ENCODE measurements at places on chromosomes 12 and 14.

DNA sequence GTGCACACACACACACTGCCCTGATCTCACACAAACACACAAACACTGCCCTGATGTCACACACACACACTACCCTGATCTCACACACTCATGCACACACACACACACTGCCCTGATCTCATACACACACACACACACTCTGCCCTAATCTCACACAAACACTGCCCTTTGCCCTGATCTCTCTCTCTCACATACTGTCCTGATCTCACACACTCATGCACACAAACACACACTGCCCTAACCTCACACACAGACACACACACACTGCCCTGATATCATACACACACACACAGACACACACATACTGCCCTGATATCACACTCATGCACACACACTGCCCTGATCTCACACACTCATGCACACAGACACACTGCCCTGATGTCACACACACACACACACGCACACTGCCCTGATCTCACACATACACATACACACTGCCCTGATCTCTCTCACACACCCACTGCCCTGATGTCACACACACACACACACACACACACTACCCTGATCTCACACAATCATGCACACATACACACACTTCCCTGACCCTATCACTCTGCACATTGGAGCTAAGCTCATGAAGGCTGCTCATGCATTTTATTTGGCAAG lies 97.6 kb upstream of the DIO3 start:
- no peak for DNase-seq

DNA sequence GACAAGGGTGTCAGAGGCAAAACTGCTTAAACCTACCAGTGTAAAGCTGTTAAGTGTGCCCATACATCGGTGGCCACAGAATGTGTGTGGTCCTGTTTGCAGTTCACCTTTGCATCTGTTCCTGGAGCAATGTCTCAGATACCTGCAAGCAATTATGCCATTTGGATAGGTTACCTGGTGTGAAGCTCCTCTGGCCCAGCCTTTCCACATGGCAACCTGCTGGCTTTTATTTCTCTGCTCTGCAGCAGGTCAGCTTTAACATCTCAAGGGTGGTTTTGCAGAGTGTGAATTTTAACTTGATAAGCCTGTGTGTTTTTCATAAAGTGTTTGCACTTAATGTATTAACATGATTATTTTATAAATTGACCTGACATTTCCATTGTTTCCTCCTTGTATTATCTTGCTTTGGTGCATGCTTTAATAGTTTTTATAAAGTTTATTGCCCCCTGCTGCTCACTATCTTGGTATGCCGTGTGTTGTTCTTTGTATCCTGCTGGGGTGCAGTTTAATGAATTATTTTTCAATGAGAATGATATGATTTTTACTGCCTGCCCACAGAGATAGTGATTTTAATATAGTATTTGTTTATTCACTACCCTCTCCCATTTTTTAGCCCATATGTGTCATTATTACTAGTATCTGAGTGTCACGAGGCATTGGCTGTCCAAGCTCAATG lies 403.8 kb downstream of the NPAS3 start:
- DNase-seq = no peak

DNA sequence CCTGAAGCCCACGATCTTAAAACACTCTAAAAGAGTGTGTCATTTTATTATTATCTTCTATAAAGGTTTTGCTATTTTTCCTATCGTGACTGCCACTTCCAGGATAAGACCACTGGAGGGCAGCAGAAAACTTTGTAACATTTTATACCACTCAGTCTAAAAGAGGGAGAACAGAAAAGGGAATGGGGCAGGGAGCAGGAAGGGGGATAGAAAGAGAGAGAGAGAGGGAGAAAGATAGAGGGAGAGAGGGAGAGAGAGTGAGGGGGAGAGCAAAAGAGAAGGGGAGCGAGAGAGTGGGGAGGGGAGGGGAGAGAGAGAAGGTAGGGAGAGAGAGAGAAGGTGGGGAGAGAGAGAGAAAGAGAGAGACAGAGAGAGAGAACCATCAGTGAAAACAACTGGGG lies 2.0 kb upstream of the ART4 start:
- no peak for DNase-seq

DNA sequence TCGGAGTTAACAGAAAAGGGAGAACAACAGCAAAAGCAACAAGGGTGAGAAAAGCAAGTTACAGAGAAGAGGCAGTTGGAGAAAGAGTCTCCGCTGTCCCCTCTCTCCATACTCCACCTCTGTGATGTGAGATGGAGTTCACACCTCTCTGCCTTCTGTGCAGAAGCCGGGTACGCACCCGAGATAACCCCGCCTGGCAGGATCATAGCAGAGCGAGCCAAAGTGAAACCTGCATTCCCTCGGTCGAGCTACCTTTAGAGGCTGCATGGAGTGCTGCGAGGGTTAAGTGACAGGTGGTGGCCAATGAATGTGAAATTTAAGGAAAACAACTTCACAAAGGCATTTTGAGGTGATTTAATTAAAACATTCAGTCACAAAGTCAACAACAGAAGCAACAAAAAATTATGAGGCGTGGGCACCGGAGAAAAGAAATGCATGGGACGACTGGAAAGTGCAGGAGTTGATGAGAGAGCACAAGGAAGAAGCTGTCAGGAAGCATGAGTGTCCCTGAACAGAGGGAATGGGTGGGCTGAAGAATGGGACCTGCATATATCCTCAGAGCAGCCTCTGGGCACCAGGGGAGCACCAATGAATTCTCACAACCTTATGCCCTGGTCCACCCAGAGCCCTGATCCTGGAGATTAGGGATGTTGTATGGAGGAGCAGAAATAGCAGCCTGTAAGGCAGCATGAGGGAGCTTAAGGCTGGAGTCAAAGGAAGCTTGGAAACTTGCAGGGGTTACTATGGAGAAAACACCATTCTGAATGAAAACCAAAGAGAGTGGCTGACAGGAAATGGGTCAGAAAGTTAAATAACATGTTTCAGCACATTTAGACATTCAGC lies 208.3 kb downstream of the EMP1 start:
- DNase-seq = no peak

DNA sequence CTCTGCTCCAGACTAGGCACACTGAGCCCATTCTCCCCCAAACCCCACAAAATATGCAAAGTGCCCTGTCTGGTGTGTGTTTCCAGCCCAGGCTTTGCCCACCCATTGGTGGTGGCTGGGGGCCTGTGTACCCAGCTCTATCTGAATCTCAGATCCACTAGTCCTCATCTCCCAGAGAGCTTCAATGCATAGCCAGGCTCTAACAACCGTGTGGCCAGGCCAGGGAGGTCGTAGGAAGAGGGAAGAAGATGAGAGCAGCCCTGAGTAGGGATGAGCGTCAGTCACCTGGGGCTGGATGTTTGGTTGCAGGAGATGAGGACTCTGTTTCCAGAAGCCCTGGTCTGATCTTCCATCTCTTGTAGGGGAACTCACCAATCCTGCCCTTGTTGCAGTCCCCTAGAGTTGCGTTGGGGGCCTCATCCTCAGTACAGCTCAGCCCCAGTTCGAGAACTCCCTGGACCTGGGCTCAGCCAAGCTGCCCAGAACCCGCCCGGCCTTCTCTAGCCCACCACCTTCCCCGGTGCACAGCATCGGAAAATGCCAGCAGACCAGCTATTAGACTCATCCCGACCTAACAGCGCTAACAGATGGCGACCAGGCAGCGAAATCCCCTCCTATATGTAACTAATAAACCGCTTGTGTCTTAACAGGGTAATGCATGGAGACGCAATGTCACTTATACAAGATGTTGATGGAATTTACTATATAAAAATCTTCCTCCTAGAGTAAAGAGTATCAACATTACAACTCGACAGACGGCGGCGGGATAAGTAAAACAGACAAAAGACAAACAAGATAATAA lies 3.2 kb upstream of the LHX5 start:
- DNase-seq = no peak

- no peak for DNase-seq
Observed at GRCh38 chr12:15608941-15609340, 180.2 kb downstream of the EPS8 start.

DNA sequence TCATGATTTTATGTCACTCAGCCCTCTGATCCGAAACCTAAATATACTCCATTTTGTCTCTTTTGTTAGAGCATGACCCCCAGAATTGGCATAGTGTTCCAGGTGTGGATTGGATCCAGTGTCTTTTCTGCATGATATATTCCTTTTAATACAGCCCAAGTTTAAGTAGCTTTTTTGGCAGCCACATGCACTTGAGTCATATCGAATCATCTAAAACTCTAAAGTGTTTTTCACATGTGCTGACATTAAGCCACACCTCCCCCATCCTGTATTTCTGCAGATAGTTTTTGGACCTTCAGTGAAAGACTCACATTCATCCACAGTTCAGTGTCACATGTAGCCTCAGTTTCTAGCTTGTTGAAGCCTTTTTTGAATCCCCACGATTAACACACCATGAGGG lies 30.6 kb downstream of the BORCS5 start:
- DNase-seq = no peak

DNA sequence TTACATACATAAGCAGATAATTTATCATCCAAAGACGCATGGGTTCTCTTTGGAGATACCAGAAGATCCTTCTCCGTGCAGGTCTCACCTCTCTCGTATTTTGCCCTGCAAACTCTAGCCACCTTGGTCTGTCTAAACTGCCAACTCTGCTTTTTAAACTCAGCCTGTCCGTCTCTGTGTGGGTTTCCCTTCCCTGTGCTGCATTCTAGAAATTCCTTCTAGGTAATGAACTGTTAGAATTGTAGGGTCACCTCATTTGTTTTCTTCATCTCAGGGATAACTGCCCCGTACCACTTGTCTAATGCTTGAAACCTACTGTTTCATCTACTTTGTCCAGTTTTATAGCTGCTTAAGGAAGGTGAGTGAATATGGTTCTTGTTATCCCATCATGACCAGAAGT lies 45.4 kb upstream of the CCDC196 start:
- no peak for DNase-seq

DNA sequence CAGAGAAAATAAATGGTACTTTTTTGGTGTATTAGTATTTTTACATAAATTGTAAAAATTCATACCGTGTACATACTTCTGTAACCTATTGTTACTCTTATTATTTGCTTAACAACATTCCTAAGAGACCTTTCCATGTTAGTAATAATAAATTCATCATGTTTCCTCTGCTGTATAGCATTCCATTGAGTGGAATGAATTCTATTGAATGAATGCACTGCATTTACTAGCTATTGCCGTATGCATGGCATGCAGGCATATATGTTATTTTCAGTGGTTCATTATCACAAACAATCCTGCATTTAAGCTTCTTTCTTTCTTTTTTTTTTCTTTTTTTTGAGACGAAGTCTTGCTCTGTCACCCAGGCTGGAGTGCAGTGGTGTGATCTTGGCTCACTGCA lies 137.6 kb upstream of the TBX3 start:
- no peak for DNase-seq

DNA sequence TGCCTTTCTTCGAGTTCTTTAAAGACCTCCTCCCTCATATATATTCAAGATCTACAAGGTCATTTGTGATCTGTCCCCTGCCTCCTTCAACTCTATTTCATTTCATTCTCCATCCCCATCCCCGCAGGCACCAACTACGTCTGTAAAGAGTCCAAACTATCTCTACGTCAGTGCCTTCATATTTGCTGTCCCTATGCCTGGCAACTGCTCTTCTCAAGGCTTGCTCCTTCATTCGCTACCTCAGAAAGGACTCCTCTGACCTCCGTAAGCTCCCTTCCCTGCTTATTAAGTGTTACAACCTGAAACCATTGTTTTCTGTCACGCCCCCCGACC lies 650 bp downstream of the LLPH start:
- DNase-seq = no peak

DNA sequence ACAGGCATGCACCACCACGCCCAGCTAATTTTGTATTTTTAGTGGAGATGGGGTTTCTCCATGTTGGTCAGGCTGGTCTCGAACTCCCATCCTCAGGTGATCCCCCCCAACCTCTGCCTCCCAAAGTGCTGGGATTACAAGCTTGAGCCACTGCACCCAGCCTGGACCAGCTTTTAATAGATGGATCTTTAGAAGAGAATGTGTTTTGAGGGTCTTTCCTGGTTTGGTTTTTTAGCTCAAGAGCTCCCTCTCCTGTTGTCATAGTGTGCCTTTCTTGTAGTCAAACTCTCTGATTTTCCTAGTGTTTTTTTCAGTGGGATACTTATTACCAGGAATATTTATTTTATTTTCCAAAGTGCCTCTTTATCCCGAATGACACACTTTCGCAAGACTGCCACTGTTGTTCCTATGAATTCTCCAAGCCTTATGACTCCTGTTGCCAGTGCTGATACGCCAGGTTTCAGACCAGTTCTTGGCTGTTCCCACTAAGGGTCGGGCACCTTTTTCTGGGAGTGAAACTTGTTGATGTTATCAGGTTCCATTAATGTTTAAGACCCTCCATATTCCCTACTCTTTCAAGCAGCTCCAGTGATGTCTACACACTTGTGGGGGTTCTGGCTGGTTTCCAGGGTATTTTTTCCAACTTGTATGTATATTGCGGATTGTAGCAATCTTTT lies 31.5 kb upstream of the LIMA1 start:
- no peak for DNase-seq

DNA sequence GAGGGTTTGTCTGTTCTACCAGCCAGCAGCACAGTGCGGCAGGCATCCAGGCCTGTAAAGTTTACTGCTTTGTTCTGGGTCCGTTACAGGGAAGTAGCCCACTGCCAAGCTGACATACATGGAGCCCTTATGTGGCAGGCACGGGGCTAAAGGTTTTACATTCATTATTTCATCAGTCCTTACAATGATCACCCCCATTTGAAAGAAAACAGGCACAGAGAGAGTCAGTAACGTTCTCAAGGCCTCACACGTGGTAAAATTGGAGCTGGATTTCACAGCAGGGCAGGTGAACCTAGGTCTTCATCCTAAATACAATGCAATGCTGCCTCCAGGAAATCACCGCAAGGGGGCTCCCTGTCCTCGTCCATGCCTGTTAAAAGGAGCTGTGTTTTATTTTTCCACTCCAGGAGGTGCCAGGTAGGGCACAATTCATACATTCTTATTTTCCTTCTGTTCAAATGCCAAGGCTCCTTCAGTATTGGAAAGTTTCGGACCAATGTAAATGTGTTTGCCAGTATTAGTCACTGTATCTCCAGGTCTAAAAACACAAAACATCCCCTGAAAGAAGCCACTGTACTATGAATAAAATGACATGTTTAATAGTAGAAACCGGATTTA lies 172.2 kb upstream of the GZMB start:
- no peak for DNase-seq

DNA sequence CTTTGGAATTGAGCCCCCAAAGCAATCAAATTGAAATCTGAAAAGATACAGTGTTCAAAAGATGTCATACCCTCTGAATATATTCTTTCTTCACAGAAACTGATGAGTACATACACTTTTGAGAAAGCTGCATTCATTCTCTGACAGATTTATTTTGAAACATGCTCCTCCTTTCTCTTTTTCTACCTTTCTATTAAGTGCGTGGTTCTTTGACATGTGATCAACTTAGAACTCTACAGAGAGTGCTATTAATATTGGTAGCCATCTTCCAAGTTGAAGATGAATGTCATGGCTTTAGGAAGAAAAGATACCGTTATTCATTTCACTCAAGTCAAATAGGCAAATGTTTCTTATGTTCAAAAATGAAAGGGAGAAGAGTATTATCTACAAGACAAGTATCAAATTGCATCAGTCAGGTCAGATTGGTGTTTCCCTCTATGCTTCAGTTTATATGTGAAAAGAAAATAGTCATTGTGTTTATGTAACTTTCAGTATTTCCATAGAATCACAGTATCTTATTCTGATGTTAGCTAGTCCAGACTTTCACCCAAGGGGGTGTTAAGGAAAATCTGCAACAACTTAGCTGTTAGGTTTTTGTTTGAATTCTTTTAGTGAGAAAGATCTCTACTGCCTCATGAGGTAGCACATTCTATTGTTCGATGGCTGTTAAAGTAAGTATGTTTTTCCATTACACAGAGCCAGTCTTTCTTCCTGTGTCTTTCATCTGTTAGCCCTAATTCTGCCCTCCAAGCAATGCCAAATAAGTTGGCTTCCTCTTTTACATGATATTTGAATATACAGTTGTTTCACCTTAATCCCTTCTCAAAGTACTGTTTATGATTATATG lies 55.4 kb upstream of the GARIN2 start:
- DNase-seq = no peak
